Sigmoid colon (tissue), 7 donors: ENCODE measurements at places on chromosomes 7 and 10.

DNA sequence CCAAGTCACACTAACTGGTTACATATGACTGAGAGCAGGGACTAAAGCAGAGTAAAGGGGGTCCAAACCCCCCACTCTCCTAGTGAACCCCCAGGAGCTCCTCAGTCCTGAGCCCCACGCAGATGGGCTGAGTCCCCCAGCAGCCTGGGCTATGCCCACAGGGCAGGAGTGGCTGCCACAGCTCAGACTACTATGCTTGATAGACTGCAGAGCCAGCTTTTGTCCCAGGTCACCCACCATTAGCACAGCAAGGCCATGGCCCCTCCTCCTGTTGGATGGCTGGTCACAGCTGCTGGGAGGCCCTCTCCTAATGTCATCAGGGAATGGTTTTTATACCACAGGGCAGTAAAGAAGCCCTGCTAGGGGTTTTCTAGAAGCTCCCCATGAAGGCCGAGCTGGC, 46.3 kb upstream of the FGFR2 start:
- no peak for DNase-seq

GRCh38 chr10:95178797-95179196, 15.2 kb upstream of the ACSM6 start:
- DNase-seq, result no peak

- DNase-seq, result no peak
These were observed 299.4 kb downstream of the LRRTM3 start for GRCh38 chr10:67225226-67225625.

DNA sequence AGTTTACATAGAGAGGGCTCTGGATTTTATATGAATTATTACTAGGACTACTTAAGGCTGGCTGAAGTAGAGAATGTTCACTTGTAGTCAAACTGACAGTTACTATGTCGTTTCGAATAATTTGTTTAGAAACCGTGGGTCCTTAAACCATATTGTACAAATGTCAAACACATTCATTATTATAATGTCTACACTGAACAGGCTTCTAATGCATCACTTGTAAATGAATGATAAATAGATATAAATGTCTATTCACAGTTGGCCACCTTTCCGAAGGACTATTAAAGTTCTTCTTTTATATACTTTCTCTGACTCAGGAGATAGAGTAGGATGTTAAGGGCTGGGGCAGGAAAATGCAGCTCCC, 95.3 kb downstream of the SEMA3D start:
- no peak for DNase-seq

DNA sequence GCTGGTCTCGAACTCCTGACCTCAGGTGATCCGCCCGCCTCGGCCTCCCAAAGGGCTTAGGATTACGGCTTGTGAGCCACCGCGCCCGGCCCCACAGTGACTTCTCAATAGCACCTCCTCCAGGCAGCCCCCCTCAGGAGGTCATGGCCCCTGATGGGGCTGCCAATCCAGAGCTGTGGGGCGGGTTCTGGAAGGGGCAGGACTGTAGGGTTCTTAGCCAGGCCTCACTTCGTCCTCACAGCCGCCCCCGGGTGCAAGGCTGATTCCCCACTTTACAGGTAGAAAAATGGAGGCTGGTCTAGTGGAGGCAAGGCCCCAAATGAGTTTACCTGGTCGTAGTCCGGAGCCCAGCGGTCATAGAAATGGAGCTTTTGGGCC, 638 bp downstream of the METTL27 start:
- no peak for DNase-seq

- DNase-seq, result no peak
These were observed 417.9 kb downstream of the ANKRD7 start for GRCh38 chr7:118642396-118642795.

DNA sequence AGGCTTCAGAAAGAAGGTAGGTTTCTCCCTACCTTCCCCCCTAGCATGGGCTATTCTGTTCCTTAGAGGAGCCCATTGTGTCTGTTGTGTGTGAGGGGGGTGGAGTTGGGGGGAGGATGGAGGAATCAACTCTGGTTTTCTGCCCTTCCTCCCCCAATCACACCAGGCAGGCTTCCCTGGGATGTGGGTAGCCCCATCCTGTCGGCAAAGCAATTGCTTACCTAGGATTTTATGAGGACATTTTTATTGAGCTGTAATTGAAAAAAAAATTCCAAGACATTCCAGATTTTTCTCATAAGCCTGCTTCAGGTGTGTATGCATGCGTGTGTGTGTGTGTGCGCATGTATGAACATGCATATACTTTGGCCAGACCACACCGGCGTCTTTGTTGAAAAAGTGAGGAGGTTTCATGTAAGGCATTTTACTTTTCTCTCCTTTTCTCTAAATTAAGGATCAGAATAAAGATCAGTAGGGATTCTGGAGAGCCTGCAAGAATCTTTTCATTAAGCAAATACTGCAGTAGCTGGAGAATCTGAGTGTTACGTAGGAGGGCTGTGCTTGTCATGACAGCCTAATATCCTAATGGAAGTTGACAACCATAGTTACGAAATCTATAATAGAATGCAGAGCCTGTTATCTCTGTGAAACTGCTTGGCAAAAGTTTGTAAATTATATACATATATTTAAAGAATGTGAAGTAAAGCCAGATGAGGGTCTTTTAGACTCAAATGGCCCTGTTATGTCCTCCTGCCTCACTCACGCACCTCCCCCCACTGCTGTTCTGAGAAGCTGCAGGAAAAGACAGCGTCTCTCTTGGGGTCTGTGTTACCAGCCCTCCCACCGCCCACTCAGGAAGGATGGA, 27.3 kb upstream of the SAMD8 start:
- no peak for DNase-seq

DNA sequence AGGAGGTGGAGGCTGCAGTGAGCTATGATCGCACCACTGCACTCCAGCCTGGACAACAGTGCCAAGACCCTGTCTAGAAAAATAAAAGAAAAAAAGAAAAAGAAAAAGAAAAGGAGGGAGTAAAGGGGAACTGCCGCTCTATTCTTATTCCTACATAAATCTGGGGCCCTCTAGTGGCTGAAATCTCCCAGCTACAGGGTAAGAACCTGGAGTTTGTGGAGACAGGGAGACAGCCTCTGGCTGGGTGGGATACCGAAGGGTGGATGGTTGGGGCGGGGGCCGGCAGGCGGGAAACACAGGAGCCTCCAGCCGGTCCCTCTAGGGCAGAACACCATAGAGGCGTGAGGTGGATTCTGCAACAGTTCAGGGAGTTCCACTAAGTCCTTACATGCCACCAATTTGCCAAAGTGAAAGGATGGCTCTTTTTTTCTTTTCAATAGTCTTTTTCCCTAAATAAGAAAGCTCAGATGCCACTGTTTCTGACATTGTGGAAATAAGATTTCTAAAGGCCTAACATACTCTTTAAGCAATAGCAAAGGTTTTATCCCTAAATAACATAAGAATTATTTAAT, 117.3 kb downstream of the SVIL start:
- DNase-seq, result no peak

- no peak for DNase-seq
These were observed 69.3 kb downstream of the LRRC4 start for GRCh38 chr7:127961786-127962453.

GRCh38 chr7:8251195-8251594, 10.8 kb downstream of the ICA1 start:
- no peak for DNase-seq

DNA sequence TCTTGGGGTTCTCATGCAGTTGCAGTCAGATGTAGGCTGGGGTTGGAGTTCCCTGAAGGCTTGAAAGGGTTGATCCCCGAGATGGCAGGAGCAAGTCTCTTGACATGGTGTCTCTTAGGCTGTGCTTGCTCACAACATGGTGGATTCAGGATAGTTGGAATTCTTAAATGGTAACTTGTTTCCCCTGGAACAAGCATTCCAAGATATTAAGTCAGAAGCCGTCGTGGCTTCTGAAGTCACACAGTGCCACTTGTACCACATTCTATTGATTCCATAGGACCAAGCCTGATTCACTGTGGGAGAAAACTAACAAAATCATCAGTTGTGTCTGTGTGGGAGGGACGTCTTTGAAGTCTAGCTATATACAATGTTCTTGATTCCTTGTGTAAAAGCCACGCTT, 3.5 kb upstream of the SLC35B4 start:
- DNase-seq, result no peak

- DNase-seq, result no peak
These were observed 111.0 kb upstream of the KLF14 start for GRCh38 chr7:130844811-130845580.

GRCh38 chr7:416761-417624, 102.7 kb downstream of the PDGFA start:
- peak; percentile 62 for DNase-seq

- no peak for DNase-seq
These were observed 16.3 kb downstream of the ACSL5 start for GRCh38 chr10:112390125-112390703.

DNA sequence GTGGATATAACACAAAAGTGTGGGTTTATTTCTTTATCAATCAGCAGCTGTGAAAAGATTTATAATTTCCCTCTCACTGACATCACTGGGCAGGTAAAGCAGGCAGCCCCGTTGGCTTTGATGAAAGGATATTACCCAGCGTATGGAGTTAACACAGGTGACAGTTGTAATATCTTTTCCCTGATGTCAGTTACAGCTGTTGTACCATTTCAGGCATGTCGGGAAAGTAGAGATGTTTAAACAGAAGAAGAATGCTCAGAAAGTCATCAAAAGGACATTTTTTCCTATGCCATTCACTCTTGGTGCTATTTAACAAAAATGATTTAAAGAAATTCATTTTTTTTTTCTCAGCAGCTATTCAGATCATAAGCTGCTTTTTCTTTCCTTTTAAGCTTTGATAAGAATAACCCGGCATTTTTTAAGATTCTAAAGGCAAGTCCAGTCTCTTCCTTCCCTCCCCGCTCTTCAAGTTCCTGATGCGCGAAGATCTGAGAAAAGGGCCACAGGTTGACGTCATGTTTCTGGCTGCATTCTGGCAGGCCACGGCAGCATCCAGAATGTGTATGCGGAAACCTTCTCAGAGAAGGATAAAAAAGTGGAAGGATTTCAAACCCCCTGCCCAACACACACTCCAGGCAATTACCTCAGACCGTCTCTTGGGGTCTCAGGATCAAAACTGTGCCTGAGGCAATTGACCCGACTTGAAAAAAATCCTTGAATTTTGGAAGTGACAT, 32.5 kb upstream of the ADAM12 start:
- DNase-seq, result no peak

DNA sequence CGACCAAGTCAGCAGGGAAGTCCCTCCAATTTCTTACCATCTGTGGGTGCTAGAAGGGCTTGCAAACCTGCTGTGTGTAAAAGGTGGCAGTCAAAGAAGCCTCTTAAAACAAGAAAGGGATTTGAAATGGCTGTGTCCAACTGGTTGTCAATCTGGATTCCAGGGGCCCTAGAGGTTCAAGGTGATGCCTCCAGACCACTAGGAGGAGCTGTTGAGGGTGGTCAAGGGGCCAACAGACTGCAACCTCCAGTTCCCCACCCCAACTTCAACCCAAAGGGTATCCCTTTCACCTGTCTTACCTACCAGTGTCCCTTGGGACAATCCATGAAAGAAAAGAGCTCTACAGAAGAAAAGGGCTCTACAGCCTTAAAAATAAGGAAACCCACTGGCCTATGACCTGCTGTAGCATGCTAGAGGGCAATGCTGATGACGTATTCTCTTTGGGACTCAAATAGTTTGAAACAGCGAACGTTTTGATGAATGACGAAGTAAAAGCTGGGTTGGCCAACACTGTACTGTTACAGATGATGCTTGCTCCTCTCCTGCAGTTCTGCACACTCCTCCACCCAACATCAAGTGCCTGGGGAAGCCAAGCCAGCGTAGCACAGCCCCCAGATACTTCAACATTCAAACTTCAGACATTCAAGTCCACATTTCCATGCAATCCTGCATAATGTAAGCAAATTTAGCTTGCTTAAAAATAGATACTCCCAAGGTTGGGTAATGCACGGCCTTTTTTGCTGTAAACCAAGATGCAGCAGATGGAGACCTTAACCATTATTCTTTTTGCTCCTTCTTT, 45.9 kb upstream of the WDR11 start:
- DNase-seq, result no peak

- no peak for DNase-seq
These were observed 951 bp downstream of the ZNF25 start for GRCh38 chr10:37975401-37975991.

DNA sequence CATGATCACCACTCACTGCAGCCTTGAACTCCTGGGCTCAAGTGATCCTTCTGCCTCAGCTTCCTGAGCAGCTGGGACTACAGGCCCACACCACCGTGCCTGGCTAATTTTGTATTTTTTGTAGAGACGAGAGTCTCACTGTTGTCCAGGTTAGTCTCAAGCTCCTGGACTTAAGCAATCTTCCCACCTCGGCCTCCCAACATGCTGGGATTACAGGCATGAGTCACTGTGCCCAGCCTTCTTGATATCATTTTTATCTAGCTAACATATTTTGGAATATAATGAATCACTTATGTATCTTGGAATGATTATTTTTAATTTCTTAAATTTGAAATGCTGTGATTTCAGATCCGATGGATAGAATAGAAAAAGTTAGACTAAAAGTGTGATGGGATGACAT, 18.4 kb downstream of the ARL4A start:
- no peak for DNase-seq

- DNase-seq, result no peak
These were observed 478.6 kb downstream of the LRMDA start for GRCh38 chr10:75910032-75910431.

DNA sequence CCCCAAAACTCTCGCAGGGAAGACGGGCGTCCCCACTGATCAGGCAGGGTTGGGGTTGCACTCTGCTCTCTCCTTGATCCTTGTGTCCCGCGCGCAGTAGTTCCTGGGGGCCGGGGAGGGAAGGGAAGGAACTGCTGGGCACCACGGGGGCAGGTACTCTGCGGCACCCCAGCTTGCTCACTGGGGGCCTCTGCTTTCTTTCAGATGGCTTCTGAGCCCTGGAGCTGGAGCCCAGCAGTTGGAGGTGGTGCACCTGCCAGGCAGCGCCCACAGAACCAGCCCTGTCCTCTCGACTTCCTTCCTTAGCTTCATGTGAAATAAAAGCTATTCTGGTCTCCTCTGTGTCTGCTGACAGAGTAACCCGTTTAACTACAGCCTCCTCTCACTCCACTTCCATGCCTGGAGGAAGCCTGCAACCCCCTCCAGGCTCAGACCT, 12.2 kb downstream of the PLAC9 start:
- DNase-seq, result no peak

DNA sequence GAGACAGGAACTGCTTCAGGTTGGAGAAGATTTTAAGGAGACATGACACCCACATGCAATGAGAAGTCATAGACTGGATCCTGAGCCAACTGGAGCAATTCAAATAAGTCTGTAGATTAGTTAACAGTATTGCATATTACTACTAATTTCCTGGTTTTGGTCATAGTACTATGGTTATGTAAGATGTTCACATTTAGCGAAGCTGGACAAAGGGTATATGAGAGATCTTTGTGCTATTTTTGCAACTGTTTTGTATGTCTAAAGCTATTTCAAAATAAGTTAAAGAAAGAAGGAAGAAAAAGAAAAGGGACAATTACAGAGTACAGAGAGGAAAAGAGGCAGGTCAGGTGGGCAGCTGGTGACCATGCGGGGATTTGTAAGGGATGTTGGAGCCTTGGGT, 116.5 kb upstream of the SVIL start:
- no peak for DNase-seq

GRCh38 chr7:137992550-137993394, 9.1 kb downstream of the CREB3L2 start:
- peak; percentile 97 for DNase-seq

GRCh38 chr7:158109364-158110033, 478.1 kb downstream of the PTPRN2 start:
- DNase-seq, result no peak

GRCh38 chr7:42102301-42102700, 134.7 kb downstream of the GLI3 start:
- DNase-seq, result no peak

- DNase-seq, result no peak
These were observed 143.8 kb downstream of the RSU1 start for GRCh38 chr10:16673443-16673842.

- no peak for DNase-seq
These were observed 38.7 kb downstream of the STRA8 start for GRCh38 chr7:135272303-135272702.
